Stimulated activated CD4-positive, alpha-beta T cell treated with anti-CD3 and anti-CD28 coated beads, Interleukin-12 subunit alpha, Interleukin-12 subunit beta, amount 100 ng/mL, for 24 hours (primary cell): ENCODE measurements at places on chromosomes 1 and 21.

DNA sequence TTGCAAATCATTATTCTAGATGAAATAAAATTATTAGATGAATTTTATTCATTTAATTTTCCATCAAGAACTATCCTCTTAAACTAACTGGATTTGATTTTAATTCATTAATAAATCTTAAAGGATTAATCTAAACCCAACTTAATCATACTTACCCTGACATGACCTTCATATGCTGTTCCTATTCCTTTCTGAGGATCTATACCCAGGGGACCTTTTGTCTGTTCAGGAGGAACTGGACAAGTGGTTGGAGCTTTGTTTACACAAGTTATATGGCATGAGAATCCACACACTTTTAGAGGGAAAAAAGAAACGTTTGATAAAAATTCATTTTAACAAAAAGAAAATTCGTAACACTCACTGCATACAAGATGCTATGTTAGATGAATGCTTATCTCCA is 95.2 kb downstream of the COQ8A start:
- no peak for DNase-seq

- no peak for DNase-seq
Observed at GRCh38 chr1:82177192-82177591, 376.5 kb downstream of the ADGRL2 start.

DNA sequence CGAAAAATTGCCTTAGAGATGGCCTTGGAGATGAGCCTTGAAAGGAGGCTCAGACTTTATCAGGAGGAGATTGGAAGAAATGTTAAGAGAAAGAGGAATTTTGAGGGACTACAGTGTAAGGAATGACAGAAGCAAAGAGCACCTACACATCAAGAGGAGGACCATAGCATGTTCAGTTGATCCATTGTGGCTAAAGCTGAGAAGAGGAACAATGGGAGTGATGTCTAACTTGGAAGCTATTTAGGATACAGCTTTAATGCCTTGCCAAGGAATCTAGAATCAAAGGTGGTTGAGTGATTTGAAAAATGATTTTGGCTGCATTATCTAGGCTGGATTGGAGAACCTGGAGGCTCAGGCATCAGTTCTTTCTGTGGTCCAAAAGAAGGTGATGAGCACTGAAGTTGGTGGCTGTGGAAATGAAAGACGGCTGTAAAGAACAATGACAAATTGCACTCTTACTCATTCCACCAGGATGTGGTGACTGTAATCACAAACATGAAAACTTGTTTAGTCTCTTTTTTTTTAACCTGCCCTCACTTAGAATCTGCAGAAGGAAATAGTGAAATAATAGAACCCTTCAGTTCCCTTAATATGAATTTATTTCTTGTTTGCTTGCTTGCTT is 11.3 kb downstream of the FAM20B start:
- DNase-seq, result no peak

- DNase-seq, result no peak
Observed at GRCh38 chr1:184191181-184191621, 139.7 kb downstream of the TSEN15 start.

DNA sequence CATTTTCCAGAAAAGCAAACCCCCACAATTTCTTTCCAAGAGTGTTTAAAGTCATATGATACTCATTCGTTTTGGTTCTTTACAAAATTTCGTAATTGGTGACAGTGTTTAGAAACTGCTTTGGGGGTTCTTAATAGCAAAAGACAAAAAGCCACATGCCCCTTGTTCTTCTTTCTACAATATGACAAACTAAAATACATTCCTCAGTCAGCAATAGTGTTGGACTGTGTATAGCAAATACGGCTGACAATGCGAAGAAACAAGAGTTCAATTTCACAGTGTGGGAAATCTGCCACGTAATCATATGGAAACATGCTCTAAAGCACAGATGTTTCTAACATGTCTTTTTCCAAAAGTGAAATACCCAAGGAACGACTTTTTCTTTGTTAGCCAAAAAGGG is 7.6 kb upstream of the IFNAR1 start:
- DNase-seq, result no peak

GRCh38 chr21:15353546-15353945 is 288.7 kb upstream of the NRIP1 start:
- DNase-seq, result no peak

GRCh38 chr1:9086045-9086444 is 16.6 kb upstream of the SLC2A5 start:
- no peak for DNase-seq

GRCh38 chr1:67748630-67749029 is 63.6 kb downstream of the GADD45A start:
- DNase-seq, result no peak

GRCh38 chr1:106278716-106279115 is 777.8 kb upstream of the PRMT6 start:
- DNase-seq, result no peak

- no peak for DNase-seq
Observed at GRCh38 chr1:221865808-221866207, 123.9 kb upstream of the DUSP10 start.

- DNase-seq, result no peak
Observed at GRCh38 chr1:56135069-56135863, 444.1 kb downstream of the PLPP3 start.

DNA sequence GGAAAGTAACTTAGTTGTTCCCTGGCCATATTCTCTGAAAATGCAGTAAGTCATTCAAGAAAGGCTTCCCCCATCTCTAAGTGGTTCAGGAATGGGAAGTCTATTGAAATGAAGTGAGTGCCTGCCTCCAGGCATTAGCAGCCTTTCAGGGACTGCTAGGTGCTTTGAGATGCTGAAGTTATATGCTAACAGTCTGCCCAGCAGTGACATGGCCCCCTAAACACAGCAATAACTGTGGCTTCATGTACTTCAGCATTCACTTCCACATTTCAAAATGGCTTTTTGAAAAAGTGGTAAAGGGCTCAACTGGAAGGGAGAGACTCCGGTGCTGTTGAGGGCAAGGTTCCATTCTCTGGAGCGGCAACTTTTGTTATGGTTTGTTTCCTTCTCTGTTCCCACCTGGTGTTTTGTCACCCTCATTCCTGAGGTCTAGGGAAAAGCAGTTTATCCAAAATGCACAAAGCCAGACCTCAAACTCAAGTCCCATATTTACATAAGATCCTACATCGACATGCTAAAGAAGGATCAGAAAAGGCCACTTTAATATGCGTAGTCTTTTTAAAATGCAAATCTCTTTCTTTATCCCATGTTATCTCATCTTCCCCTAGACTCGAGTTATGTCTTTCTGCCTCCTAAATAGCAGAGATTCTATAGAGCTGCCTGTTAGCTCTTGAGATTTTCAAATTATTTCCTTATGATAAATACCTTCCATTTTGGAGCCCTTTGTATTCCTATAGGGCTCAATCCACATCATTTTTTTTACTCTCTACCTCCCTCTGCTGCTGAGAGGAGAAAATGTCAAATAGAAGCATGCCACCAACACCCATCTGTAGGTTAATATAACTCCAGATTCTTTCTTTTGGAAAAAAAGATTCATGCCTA is 34.2 kb upstream of the LRRC8C start:
- no peak for DNase-seq

DNA sequence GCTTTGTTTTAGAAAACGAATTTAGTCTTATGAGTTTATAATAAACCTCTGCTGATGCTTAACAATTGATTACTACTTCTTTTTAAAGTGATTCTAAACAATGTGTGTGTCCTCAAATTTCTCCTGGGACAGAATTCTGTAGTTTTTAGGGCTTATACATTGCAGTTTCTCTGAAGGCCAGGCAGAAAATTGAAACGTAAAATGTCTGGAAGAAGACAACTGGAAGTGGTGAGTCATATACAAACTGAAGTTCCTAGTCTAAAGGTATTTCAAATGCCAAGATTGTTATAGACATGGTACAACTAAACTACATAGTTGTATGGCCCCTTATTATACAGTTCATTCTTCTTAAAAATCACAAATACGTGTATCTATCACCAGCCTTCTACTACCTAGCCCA is 30.5 kb upstream of the RC3H1 start:
- DNase-seq, result no peak

DNA sequence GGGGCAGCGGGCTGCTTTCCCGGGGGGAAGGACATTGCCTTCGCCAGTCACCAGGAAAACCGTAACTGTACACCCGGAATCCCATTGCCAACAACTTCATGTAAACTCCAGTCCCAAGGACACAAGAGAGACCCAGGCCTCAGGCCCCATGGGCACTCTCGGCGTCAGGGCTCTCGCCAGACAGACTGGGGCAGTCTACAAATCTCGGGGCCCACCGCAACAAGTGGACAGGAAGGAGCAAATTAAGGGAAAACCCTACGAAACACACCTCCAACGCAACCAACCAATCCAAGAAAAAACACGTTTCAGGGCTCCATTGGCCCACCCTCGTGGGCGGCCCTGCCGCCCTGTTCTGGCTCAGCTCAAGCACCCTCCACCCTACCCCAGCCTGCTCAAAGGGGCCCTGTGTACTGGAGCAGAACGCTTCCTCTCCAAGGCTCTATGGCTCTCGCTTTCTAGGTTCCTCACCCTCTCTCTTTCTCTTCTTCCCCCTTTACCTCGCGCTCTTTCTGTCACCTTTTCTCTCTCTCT is 4.6 kb upstream of the ZNF678 start:
- no peak for DNase-seq

- DNase-seq, result no peak
Observed at GRCh38 chr1:174982971-174983689, 16.6 kb upstream of the CACYBP start.

- no peak for DNase-seq
Observed at GRCh38 chr1:15475752-15476314, at the start of gene CELA2B. TSS of gene CELA2B (plus strand) at chr1:15476104. CDS start at chr1:15476126, 22 bp downstream.

DNA sequence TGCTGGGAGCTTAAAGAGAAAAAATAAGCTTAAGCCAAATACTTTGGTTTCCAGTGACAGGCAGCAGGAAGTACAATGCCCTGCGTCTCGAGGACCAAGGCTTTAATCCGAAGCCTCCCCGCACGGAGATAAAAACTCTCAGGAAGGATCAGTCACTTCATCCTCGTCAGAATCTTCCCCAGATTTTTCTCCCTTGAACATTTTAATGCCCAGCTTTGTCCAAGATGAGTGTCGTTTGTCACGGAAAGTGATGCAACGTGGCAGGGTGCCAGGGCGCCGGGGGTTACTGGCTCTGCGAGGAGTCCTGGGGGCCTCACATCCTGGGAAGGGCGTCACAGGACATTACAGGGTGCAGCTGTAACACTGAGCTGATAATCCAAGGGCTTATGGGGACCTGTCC is 25.2 kb upstream of the PCBP3 start:
- DNase-seq, result no peak

DNA sequence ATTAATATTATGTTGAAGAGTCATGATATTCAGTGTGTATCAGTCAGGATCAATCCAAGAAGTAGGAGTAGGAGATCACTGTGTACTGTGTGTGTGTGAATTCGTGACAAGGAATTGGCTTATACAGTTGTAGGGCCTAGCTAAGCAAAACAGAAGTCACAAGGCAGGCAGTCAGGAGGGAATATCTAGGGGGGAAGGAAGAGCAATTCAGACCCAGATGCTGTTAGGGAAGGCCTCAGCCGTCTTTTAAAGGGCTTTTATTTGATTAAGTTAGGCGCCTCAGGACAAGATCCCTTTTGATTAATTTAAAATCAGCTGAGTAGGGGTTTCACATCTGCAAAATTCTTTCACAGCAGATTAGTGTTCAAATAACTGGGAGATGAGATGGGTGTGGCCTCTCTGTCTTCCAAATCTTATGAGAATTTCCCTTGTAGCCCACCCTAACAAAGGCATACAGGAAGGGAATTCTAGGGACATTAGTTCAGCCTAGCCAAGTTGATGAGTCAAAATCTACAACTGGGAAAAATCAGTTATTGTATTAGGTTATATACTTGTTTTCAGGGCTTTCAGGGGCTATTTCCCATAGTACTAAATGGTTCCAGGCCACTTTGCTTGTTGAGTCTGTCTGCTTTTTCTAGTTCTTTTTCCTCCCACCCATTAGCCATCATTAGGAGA is 47.4 kb downstream of the ALG6 start:
- no peak for DNase-seq

GRCh38 chr1:207497941-207498340 is 2.0 kb downstream of the CR1 start:
- no peak for DNase-seq

DNA sequence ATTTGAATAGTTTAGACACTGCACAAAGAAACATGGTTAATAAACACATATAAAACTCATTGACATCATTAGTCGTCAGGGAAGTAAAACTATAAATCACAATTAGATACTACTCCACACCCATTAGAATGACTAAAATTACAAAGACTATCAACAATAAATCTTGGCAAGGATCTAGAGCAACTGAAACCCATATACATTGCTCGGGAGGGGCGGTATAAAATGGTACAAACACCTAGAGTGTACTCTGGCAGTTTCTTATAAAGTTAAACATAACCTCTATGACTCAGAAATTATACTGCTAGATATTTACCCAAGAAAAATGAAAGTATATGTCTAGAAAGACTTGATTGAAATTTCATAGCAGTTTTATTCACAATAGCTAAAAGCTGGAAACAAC is 434.2 kb downstream of the RWDD3 start:
- no peak for DNase-seq

DNA sequence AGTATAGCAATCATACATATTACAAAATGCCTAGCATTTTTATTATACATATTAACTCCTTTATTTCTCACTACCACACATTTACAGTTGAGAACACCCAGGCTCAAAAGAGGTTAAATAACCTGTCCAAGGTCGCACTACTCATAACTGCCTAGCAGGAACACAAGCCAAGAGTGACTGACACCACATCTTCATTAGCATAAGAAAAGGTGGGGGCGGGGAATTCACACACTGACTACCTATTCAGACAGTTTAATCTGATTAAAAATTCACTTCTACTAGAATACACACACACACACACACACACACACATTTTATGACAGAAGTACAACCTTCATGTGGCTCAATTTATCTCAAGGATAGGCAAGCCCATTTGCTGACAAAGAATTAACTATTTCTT is 77.8 kb upstream of the CACHD1 start:
- no peak for DNase-seq

DNA sequence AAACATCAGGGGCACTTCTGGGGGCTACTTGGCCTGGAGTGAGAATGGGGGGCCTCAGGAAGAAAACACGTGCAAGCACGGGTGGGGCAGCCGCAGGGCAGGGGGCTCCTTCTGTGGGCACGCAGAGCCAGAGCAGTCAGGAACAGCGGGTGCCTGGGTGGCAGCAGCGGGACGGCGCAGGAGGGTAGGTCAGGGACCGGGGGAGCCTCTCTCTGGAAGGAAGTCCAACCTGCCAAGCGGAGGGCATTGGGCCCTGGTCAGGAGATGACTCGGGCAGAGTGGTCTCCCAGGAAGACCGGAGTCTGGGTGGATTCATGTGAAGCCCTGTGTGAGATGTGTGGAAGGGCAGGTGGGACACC is 27.1 kb downstream of the CTNNBIP1 start:
- DNase-seq, result no peak

DNA sequence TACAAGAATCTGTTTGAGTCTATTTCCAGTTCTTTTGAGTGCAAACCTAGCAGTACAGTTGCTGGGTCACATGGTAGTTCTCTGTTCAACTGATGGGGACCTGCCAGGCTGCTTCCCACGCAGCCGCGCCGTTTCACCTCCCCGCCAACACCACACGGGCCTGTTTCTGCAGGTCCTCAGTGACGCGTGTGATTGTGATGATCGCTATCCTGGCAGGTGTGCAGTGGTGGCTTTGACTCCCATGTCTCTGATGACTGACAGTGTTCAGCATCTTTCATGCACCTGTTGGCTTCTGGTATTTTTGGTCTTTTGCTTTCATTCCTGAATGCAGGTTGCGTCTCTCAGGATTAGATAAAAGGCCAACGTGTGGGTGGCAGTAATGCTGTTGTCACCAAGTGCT is 41.6 kb downstream of the FAAP20 start:
- DNase-seq, result no peak

GRCh38 chr21:25512095-25513081 is 94.9 kb downstream of the MRPL39 start:
- no peak for DNase-seq

GRCh38 chr1:168742386-168742785 is 13.4 kb upstream of the DPT start:
- DNase-seq, result no peak
